Fibroblast of skin of back (primary cell): ENCODE measurements at places on chromosomes 2 and 18.

GRCh38 chr2:238863231-238863630 is 15.3 kb downstream of the TWIST2 start:
- DNase-seq: no peak

GRCh38 chr2:127049927-127050802 is 56.8 kb downstream of the BIN1 start:
- peak; percentile 51 for DNase-seq

DNA sequence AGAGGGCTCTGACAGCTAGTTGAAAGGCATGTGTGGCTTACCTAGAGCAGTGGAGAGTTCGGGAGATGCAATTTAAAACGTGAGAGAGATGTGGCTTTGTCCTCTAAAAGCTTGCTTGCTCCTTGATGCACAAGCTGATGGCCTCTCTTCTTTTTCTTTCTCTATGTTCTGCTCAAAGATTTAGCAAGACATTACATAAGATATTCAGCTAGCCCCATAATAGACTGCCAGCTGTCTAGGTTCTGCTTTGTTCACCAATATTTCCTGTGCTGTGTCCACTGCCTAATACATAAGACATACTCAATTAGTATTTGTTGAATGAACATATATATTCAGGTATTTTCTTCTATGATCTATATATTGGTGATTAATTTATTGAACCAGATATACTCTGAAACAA is 31.1 kb downstream of the SPATS2L start:
- DNase-seq: no peak

GRCh38 chr2:189502714-189503113 is 61.4 kb downstream of the WDR75 start:
- no peak for DNase-seq

GRCh38 chr2:45184606-45185005 is 175.4 kb upstream of the SIX2 start:
- peak; percentile 84 for DNase-seq
